ENCODE measurements at places on chromosomes 1 and 21.

DNA sequence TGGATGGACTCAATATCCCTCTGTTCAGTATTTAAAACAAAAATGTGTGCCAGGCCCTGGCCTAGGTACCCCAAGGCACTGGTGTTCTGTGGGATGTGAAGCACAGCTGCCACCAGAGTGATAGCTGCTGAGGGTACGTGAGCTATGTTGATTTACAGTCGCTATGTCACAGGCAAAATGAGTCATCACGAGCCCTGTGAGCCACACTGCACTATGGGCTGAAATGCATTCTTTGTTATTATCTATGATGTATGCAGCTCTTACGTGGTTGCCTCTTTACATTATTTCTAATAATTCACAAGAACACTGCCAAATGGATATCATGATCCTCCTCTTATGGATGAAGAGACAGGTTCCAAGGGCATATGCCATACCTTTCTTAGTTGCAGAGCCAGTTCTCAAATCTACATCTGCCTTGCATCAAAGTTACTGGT is 2.1 kb downstream of the TEX38 start:
- no peak for DNase-seq

DNA sequence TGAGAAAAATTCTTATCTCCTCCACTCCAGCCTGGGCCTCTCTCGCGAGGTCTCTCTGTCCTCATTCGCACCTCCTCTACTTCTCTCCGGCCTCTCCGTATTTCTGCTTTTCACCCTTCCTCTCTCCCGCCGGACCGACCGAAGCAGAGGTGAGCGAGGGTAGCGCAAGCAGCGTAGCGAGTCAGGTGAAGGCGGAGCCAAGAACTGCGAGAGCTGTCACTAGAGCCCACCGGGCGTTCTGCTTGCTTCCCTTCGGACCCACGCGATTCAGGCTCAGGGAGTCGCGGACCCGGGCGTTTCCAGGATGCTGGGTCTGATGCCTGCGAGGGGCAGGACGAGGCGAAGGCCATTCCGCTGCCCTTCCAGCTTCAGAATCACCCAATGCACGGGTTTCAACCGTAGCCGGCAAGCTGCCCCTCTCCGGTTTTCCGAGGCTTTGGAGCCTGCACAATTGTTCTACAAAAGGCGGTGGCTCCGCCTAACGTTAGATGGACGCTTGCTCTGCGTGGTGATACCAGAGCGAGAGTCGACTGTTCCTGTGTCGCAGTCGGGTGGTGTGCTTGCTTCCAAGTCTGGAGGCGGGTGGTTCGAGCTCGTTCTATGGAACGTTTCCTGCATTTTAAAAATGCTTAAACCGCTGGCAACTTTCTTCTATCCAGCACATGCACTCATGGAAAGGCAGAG is 310.2 kb downstream of the FAM72C start:
- DNase-seq = no peak

DNA sequence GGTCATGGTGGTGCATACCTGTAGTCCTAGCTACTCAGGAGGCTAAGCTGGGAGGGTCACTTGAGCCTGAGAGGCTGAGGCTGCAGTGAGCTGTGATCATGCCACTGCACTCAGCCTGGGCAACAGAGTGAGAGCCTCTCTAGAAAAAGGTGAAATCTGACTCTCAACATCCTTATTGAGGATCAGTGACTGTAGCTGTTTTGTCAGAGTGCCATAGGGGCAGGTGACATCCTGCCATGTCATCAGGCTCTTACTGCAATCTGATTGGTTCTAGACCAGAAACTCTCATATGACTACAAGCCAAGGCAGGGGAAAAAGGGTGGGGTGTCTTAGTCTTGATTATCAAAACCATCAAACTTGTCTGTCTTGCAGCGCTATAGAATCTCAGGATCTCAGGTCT is 62.8 kb upstream of the NGF start:
- DNase-seq = no peak

DNA sequence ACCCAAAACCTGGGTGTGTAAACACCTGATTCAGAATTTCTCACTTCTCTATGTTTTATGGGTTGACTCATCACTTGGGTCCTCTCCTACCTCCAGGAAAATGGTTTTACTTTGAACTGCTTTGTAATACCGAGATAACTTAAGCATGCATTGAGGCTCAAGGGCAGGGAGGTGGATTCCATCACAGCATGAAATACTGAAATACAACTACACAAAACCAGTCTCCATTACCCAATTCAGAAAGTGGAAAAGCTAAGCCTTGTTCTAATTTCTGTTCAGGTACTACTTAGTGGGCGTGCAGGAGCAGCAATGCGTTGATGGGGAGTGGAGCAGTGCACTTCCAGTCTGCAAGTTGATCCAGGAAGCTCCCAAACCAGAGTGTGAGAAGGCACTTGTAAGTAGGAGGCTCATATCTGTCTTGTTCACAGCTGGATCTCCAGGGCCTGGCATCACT is 6.1 kb upstream of the C4BPA start:
- DNase-seq = no peak

- DNase-seq = peak; percentile 18
Observed at GRCh38 chr1:150065184-150065871, 2.2 kb upstream of the VPS45 start.

DNA sequence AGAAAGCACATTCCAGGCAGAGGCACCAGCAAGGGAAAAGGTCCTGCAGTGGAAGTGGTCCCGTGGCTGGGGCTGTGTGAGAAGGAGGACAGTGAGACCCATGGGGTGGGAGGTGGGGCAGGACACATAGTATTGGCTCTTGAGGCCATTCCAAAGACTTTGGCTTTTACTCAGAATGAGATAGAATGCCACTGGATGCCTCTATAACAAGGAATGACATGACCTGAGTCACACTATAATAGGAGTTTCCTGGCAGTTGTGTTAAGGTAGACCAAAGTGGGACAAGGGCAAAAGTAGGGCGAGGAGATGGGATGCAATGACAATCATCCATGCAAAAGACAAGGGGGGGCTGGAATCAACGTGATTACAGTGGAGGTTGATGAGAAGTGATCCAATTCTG is 24.7 kb upstream of the LAMC2 start:
- no peak for DNase-seq

- DNase-seq = peak; percentile 62
Observed at GRCh38 chr1:165144757-165145397, 211.6 kb downstream of the LMX1A start.

GRCh38 chr21:33993286-33994231 is 78.0 kb upstream of the ATP5PO start:
- peak; percentile 90 for DNase-seq

Data from KBM-7 (cell line).